Stimulated activated CD8-positive, alpha-beta memory T cell treated with anti-CD3 and anti-CD28 coated beads, Interleukin-7, amount 100 ng/mL, for 24 hours (primary cell): ENCODE measurements at places on chromosomes 12 and 14.

- DNase-seq: no peak
These were observed 6.5 kb upstream of the OR4E1 start for GRCh38 chr14:21680072-21680471.

DNA sequence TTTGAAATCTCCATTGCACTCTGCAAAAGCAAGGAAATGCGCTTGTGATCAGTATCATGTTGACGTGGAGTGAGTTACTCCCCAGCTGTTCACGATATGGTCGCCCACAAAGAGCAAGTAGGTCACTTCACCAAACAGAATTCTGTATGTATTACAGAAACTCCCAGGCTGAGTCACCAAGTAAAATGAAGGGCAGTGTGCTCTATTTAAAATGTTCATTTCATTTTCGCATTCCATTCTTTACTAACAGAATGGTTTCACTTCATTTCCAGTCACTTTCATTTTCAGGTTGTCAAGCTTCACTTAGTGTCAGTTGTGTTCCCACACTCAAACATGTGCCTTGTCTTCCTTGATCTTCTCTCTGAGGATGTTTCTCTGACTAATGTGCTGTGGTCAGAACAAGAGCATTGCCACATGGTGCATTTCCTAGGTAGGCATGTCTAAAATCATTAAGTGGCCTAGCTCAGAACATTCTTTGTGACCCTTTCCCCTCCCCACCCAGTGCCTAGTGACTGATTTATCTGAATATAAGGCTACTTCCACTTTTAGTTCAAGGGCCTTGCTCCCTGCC is 391.2 kb downstream of the RAD51B start:
- DNase-seq: no peak

GRCh38 chr14:25833341-25834126 is 764.3 kb downstream of the NOVA1 start:
- DNase-seq: no peak

DNA sequence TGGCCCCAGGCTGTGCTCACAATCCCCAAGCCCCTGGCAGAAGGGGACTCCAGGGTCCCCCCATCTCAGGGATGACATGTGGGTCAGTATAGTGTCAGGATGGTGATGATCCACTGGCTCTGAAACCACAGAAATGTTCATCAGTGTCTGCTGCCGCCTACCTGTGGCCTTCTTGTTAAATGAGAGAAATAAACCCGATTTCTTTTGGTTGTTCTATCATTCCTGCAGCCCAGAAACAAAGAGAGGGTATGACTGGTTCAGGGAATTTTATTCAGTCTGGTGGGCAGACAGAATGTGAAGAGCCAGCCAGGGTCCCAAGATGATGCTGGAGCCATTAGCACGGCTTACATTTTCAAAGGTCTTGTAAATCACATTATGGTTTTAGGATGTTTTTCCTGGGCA is 86.6 kb downstream of the CRADD start:
- DNase-seq: no peak

GRCh38 chr14:37114002-37114401 is 58.4 kb downstream of the SLC25A21 start:
- no peak for DNase-seq

DNA sequence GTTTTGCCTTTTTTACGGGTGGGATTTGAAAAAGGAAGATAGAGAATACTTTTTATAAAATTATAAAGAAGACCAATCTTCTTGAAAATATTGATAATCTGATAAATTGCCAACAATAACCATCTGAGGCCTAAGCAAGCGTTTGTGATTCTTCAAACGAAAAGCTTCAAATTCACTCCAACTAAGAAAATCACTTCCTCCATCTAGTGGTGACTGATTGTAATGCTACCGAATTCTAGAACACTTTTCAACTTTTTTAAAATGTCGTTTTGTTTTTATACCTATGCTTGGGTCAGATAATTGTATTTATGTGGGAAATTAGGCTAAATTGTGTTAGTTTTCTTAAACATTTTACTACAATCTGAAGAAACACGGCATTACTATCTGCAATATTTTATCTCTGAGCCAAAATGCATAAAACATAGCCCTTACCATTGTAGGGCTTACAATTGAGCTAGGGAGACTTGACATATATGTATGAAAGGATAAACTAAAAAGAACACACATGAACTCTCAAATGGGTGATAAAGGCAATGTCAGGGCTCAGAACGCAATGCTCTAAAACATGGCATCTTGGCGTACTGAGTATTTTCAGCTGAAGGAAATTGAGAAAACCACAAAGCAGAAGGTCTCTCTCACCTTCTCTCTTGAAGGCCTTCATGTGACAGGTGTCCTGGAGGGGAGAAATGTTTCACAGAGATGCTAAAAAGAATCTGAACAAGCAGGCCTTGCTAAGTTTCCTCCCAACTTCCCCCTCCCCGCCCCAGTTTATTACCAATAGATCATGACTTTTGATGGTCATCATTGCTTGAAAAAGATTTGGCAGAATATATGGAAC is 36.8 kb upstream of the G2E3 start:
- no peak for DNase-seq

- peak; percentile 26 for DNase-seq
These were observed 52.2 kb downstream of the ATF7IP start for GRCh38 chr12:14417715-14418114.

DNA sequence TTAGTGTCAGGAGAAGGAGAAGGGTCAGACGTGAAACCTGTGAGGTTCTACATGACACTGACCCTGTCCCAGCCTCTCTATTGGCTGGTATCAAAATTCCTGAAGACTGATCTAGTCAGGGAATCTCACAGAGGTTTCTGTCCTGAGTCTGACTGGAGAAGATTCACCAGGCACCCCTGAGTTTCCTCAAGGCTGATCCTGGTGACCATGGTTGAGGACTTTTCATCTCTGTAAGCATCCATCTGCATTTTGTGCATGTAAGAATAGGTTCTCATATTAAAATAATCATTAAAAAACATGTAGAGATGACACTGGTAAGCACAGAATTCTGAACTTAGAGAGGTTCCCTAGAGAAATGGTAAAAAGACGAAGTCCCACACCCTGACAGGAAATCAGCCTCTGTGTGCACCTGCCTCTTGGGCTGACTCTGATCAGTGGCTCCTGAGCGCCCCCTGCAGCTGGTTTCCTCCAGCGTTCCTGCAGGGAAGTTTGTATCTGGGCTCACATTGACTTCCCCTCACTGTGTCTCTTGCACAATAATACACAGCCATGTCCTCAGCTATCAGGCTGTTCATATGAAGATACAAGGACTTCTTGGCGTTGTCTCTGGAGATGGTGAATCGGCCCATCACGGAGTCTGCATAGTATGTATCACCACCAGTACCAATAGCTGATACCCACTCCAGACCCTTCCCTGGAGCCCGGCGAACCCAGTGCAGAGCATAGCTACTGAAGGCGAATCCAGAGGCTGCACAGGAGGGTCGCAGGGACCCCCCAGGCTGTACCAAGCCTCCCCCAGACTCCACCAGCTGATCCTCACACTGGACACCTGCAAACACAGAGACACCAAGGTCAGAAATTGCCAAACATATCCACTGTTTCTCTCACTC is 991.9 kb downstream of the TMEM121 start:
- peak; percentile 81 for DNase-seq

GRCh38 chr12:3602488-3602887 is 111.5 kb downstream of the PRMT8 start:
- DNase-seq: no peak

DNA sequence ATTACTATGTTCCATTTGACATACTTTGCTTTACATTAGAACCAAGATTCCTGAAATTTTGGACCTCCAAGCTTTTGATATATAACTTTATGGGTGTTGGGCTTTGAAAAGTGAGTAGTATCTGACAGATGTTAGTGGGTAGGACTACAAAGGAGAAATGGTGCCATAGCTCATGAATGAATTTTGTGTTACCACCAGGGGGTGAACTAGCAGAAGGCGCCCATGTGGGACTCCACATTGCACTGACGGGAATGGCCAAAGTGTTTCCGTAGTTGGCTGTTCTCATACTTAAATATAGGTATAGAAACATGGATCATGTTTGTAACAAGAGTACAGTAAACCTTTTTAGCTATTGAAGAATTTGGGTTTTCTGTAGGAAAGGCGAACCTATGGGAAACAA is 337.5 kb downstream of the FLRT2 start:
- DNase-seq: no peak

DNA sequence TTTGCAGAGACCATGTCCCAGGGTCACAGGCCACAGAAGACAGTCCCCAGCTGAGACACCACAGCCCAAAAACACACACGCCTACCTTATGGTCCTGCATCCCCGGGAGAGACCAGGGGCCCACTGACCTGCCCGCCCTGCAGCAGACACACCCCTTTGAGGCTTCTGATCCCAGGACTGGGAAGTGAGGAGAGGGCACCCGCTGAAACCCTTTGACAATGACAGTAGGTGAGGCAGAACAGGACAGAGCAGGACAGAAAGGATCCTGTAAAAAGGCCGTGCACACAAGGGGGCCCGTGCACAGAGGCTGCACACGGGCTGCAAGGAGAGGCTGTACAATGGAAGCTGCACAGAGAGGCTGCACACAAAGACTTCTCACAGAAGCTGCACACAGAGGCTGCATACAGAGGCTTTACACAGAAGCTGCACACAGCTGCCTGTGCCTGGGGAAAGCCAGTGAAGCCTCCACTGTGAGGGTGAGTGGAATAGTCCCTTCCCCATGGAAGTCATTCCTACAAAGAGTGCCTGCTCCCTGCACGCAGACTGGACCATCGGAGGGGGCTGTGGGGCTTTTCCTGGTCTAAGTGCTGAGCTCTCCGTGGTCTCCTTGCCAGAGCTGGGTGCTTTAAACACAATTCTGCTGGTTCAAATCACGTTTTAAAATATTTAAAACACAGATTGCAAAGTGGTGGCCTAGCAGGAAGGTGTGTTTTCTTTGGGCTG is 16.6 kb upstream of the SFSWAP start:
- DNase-seq: no peak

DNA sequence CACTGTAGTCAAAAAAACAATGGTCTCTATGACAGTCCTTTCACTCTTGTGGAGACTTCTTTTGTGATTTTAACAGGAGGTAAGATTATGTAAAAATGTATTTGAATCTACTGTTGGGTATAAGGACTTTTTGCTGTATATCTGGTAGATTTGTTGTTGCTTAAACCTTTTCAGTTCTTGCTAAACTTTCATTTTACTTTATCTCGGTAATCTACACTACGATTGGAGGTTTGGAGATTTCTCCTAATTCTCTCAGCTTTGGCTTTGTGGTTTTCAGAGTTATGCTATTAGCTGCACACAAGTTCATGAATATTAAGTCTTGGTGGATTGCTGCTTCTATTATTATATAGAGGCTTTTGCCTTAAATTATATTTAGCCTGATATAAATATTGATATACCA is 116.6 kb upstream of the HIF1A start:
- no peak for DNase-seq

GRCh38 chr14:42994051-42994736 is 1387.5 kb downstream of the LRFN5 start:
- DNase-seq: no peak

DNA sequence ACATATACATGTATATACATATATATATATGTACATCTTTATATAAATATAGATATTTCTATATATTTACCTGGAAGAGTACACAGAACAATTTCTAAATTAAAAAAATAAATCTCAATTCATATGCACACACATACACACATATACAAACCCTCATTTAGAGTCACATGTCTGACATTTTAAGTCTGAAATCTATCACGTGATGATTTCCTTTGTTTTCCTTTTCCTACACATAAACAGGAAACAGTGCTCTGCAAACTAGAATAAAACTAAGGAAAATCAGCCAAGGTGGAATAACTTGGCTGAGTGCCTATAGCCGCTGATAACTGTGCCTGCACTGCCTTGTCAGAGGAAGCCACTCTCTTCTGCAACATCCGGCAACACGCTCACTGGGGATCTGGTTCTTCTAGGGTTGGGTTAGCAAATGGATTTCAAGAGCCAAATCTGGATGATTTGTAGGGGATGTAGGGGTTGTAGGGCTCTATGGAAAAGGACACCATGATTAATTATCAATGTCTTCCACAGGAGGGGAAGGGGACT is 480.7 kb downstream of the TMEM132D start:
- DNase-seq: no peak

DNA sequence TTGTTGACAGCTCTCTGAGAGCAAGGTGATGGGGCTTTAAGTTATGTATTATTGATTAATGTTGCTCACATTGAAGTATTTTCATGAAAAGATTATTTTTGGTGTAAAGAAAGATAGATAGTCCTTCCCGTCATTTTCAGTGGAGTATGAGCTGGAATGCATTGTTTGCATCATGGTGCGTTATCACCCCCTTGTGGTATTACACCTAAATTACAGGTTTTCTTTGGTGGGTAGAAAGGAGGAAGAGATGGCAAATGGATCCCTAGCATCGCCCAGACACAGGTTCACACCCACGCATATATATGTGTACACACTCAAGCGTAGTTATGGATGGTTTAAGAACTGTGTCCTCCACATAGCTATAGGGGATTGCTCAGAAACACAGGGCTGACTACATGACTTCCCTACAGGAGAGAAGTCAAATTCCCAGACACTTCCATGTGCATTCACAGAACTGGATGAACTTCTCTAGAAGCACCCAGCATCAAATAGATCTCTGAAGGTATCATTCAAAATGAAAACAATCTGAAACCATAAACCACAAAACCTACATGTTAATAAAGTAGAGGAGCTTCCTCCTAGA is 14.4 kb upstream of the SERPINA10 start:
- DNase-seq: no peak

DNA sequence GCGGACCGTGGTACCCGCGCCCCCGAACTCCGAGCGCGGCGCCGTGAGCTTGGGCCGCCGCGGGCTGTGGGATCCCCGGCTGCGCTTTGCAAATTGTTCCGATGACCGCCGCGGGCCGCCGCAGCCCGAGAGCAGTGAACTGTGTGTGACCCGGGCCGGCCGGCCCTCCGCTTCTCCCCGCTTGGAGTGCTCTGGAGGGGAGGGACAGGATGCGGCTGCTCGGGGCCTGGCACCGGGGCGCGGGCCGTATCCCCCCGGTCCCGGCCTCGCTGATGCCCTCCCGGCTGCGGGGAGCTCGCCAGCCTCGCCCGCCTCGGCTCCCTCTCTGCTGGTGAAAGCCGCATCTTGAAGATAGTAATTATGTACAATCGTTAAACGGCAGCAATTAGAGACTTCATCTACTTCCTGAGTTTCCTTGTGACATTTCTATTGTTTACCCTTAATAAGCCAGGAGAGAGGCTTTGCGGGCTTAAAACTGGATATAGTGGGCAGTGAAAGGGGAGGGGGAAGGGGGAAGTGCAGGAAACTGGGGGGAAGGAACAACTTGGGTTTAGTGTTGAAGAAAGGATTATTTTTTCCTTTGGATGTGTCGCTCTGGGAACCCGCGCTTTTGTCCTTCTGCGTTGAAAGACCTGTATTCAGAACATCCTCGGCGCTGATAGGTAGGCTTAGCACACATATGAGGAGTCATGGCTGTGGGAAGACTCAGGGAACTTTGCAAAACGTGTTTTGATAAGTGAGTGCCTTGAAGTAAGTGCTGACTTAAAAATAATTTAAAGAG is 1.2 kb downstream of the PELI2 start:
- DNase-seq: no peak
